ENCODE measurements at places on chromosomes 11 and 22.

GRCh38 chr11:43923406-43924111 lies 18.9 kb upstream of the C11orf96 start:
- no peak for DNase-seq

- DNase-seq, result no peak
These were observed 442.6 kb downstream of the TBC1D22A start for GRCh38 chr22:47205081-47205491.

DNA sequence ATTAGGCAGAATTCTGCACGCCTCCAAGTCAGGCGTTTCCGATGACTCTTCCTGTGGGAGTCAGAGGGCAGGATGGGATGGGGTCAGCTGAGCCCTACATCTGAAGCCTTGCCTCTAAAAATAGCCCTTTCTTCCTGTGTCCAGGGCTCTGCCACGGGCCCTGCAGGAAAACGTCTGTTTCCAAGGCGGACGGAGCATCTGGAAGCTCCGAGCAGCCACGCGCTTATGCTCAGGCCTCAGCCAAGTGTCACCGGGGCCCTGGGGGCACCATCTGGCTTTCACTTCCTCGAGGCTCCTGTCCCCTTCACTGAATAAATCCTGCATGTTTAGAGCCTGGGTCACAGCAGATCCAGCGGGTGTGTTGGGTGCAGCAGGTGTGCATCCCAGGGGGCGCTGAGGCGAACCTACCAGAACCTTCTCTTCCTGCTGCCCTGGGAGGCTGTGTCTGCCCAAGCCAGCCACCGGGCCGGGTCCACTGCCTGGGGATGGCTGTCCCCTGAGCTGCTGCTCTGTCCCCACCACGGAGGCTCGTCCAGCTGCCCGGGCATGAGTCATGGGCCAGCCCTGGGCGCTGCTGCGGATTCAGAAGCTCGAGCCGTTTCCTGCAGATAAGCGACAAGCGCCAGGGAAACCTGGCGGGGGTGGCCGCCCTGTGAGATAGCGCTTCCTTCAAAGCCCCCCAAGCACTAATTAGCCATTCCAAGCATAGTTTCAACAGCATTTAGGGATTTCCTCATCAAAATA lies 32.0 kb upstream of the LINC01488 start:
- no peak for DNase-seq

GRCh38 chr11:61560751-61561150 lies 20.1 kb downstream of the SYT7 start:
- no peak for DNase-seq

DNA sequence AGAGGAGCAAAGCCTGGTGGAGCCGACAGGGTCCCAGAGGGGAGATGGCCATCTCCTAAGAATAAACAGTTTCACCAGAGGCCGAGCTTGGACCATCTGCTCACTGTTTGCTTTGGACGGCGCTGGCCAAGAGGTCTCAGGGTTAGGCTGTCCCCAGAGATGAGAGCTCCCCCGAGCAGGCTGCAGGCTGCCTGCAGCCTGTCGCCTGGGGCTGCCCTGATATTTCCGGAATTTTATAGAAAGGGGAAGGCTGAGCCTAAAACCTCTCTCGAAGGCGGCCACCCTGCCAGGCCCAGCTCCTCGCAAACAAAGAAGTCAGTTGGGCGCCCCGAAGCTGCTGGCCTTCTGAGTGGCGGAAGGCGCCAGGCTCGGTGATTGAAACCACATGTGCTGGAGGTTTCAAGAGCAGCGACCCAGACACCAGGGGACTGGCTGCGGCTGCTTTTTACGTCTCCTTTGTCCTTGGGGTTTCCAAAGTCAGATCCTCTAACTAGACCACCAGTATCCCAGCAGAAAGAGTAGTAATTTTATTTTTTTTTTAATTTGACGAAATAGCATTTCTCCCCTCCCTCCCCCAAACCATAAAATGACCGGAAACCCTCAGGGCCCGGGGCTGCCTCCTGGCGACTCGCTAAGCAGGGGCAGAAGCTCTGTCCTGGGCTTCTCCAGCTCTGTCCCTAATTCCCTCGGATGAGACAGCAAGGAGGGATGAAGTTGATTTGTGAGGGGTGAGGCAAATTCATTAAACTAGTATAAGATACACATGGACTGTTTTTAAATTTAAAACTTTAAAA lies 57.4 kb downstream of the CLMP start:
- DNase-seq, result no peak

- no peak for DNase-seq
These were observed at the start of gene RAPSN for GRCh38 chr11:47448566-47449427. Gene RAPSN, minus strand, starts transcription at chr11:47449136. Its CDS starts 172 bp downstream, at chr11:47448964.

All from Panc1 (cell line).